Fibroblast of gingiva (primary cell): ENCODE measurements at places on chromosomes 11 and 22.

DNA sequence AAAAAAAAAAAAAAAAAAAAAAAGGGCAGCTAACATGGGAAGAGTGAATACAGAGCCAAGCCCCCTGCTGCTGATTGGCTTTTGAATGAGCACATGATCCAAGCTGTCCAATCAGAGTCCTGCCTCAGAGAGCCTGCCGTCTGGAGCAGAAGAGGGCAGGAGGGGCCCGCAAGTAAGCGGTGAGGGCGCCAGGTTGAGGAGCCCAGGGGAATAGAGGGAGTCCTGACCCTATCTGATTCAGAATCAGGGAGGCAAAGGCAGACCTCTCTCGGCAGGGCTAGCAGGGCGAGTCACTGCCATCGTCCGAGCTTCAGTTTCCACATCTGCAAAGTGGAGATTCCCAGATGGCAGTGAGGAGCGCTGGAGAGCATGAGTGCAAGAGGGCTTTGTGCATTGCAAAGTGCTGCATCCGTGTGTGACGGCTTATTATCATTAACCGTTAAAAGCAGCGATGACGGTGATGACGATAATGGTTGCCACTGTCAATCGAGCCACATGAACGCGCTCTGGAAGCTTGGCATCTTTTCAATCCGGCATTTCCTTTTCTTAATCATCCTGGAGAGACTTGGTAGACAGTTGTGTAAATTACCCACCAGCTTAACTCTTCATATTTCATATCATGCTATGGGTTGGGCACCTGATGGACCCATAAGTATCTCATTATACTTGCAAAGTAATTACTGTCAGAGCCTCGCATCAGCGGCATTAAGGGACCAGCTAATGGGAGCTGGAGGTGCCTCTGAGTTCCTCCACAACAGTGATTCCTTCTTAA, 68.6 kb upstream of the ATXN10 start:
- DNase-seq: peak; percentile 79

DNA sequence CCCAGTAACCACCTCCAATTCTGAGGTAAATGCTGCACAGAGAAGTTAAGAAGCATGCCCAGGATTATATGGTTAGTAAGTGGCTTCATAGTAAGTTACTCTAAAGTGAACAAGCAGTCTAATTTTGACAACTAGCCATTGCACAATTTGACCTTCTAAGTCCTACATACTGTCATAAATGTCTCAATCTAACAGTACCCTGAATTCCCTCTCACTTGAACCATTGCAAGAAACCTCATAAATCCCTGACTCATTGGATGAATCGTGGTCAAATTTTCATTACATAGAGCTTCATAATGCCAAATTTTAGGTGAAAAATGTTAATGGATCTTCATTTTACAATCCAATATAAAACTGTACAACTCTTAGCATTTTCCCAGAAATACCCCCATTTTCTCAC, 217.3 kb upstream of the GRIA4 start:
- DNase-seq: peak; percentile 18

- peak; percentile 76 for DNase-seq
These were observed 15.7 kb upstream of the SNX32 start for GRCh38 chr11:65817835-65818680.

DNA sequence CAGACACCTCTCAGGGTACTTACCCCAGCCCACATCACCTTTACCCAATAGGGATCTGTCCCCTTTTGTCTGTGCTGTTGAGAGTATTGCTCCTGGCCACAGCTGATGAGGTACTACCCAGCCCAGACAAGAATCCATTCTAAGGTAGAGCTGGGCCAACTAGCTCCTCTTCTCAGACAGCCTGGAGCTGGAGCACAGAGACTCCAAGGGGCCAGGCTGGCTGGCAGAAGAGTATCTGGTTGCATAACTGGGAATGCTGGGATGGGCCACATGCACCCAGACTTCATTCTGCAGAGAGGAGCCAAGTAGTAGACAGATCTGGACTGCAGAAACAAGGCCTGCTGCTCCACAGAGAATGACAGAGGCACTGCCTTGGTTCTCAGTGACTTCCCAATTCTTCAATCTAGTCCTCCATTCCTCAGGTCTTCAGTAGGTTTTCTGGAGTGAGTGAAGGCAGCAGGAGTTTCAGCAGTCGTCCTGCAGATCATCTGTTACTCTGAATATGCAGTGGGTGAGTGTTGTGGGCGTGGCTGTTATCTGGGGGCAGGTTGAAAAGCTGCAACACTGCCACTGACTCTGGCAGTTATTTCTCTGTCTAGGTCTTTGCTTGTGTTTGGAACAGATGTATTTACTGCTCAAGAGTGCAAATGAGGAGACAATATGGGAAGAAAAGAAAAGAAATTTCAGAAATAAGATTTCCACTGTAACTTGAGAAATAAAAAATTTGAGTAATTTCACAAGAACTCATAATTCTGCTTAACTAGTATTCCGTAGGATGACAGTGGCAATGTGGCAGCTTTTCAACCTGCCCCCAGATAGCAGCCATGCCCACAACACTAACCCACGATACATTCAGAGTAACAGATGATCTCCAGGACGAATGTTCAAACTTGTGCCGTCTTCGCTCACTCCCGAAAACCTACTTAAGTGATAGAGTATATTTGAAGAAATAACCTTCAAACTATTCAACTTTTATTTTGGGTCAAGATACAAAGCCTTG, 34.9 kb downstream of the MAPK1 start:
- peak; percentile 22 for DNase-seq

- peak; percentile 72 for DNase-seq
These were observed 36.7 kb downstream of the ADAMTS8 start for GRCh38 chr11:130391711-130392110.

GRCh38 chr11:17613428-17613962, 66.4 kb downstream of the OTOG start:
- no peak for DNase-seq

- DNase-seq: no peak
These were observed 65.1 kb downstream of the GRK3 start for GRCh38 chr22:25629613-25630012.

DNA sequence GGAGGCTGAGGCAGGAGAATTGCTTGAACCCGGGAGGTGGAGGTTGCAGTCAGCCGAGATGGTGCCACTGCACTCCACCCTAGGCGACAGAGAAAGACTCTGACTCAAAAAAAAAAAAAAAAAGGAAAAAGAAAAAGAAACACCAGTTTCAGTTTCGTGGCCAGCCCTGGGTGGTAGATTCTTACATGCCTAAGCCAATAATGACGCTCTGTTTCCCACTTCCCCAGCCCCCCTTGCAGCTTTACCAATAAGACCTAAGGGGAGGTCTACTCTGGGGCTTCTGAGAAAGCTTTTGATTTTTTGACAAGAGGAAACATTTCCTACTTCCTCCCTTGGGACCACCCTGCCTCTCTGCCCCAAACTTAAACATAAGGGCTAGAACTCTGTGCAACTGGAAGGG, 30.0 kb upstream of the PTPRJ start:
- DNase-seq: no peak

- DNase-seq: no peak
These were observed 29.1 kb upstream of the LINC01488 start for GRCh38 chr11:69452206-69452987.

DNA sequence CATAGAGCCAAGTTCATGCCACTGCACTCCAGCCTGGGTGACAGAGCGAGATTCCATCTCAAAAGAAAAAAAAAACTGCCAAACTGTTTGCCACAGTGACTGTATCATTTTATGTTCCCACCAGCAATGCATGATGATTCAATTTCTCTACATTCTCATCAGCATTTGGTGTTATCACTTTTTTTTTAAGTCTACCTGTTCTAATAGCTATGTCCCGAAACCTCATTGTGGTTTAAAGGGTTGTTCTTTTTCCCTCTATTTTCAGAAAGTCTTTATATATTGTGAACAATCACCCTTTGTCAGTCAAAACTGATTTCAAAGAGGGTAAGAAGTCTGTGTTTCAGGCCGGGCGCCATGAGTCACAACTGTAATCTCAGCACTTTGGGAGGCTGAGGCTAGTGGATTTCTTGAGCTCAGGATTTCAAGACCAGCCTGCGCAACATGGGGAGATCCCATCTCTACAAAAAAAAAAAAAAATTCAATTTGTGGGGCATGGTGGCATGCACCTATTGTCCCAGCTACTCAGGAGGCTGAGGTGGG, 14.8 kb upstream of the FAM168A start:
- no peak for DNase-seq

GRCh38 chr11:119340335-119341221, at the start of gene C1QTNF5:
Gene C1QTNF5, minus strand, starts transcription at chr11:119340883. Its CDS starts 486 bp downstream, at chr11:119340397.
- peak; percentile 69 for DNase-seq

DNA sequence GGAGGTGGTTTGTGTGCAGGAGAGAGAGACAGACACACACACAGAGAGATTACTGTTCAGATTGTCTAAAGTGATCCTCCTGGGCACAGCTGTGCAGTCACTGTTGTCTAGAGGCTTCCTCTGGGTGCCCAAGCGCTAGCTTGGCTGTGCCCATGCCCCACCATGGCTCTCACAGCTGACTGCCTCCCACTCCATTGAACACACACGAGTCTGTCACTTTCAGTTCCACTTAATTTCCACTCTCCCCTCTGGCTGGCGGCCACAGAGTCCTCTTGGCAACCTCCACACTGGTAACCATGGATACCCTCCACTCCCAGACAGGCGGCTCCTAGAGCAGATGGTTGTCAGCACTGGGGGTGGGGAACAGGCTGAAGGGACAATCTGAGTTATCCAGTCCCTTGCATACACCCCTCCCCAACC, 29.1 kb downstream of the MAP6 start:
- DNase-seq: peak; percentile 22

DNA sequence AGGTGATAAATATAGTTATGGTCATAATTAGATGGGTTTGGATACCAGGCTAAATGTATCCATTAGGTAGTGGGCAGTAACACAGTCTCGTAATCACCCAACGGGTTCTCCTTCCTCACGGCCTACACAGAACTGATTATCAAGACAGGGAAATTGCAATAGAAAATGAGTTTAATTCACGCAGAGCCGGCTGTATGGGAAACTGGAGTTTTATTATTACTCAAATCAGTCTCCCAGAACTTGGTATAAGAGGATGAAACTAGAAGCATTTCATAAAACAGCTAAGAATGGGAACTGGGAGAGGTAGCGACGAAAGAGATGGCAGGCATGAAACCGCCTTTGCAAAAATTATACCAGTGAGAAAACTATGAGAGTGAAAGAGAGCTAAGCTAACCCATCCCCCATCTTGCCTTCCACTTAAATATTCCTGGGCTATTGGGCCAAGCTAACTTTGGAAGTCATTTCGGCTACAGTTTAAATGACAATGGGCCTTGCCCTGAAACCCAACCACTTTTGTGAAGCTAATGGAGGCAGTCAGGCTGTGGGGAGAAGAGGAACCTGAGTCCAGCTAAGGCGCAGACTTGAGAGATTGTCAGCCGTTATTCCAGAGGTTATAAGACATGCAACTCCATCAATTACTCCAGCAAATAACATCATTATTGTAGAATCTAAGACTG, 29.6 kb downstream of the CTSC start:
- DNase-seq: no peak

DNA sequence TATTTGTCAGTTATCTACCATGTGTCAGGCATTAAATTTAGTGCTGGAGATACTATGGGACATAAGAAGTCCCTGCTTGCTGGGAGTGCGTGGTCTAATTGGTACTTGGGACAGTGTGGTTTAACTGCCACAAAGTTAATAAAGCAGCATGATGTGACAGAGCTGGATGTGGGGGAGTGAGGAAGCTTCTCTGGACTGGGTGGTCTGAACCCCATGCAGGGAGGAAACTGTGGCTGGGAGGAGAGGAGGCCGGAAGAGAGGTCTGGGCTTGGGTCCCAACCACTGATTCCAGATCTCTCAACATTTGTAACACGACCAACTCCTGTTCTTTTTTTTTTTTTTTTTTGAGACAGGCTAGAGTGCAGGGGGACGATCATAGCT, 37.1 kb downstream of the ST3GAL4 start:
- DNase-seq: no peak

- DNase-seq: no peak
These were observed 92.5 kb downstream of the LRRC32 start for GRCh38 chr11:76577921-76578653.

- no peak for DNase-seq
These were observed 6.8 kb downstream of the TBC1D22A start for GRCh38 chr22:46769191-46769675.

GRCh38 chr11:111123463-111124398, 121.8 kb upstream of the POU2AF2 start:
- DNase-seq: no peak

DNA sequence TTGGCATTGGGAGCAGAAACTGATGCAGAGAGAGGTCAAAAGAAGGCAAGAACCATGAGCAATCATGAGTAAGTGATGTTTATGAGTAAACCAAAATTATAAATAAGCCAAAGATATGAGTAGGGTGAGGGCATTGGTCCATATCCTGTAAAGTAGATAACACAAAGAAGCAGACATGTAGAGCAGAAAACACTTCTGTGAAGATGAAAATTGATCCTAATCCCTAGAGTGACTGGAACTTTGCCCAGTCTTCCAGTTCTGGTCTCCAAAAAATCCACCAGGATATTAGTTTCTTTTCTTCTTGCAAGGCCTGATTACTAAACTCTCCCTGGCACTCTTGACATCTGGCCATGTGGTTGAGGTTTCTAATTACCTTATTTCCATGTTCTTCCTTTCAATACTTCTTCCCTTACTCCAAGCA, 13.7 kb upstream of the DRD2 start:
- DNase-seq: no peak

DNA sequence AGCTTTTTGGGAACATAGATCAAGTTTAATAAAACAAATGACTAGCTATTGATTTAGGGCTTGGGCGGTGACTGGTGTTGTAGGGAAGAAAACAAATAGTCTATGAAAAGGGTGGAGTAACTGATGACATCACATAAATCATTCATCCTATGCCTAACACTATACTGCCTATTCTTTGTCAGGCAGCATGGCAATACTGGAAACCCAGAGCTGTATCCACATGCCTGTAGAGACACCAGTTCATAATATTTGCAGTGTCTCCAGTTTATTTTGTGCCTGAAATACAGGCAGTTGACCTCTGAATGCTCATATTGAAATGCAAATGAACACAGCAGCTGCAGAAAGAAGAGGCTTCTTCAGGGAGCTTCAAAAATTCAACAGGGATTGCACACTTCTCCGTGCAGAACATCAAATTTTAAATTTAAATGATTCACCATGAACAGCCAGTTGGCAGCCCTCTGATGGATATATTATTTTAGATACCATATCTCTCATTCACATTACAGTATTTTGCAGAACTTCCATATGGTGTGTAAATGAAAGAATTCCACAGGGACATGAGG, 283.1 kb upstream of the CTSC start:
- no peak for DNase-seq

- DNase-seq: peak; percentile 14
These were observed 24.5 kb upstream of the RAG2 start for GRCh38 chr11:36622431-36623136.

DNA sequence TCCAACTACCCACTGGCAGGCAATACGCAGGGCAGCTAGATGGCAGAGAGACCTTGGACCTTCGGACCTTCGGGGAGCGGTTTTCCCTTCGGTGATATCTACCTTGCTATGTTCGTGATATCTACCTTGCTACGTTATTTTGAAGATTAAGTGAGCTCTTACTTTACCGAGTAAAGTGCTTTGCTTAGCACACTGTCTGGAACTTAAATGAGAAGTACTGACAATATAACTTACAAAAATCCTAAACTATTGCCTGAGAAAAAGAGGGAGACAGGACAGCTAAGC, 1.0 kb upstream of the PRDM10 start:
- DNase-seq: no peak
